EH (cell line): ENCODE measurements at places on chromosomes 12 and 14.

GRCh38 chr12:12020762-12021161 lies 50.0 kb upstream of the BCL2L14 start:
- DNase-seq, result no peak

DNA sequence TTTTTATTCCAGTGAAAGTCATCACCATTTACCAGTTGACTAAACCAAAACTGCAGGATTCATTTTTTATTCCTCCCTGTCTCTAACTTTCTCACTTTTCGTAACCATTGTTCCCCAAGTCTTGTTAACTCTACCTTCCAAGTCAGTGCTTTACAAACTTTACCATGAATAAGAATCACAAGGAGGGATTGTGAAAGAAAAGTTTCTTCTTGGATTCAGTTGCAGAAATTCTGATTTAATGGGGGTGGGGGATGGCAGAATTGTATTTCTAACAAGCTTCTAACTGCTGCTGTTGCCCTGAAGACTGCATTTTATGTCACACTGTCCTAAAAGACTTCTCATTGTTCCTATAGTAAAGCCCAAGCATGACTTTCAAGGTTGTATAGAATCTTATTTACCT lies 5.0 kb upstream of the RAB21 start:
- no peak for DNase-seq

DNA sequence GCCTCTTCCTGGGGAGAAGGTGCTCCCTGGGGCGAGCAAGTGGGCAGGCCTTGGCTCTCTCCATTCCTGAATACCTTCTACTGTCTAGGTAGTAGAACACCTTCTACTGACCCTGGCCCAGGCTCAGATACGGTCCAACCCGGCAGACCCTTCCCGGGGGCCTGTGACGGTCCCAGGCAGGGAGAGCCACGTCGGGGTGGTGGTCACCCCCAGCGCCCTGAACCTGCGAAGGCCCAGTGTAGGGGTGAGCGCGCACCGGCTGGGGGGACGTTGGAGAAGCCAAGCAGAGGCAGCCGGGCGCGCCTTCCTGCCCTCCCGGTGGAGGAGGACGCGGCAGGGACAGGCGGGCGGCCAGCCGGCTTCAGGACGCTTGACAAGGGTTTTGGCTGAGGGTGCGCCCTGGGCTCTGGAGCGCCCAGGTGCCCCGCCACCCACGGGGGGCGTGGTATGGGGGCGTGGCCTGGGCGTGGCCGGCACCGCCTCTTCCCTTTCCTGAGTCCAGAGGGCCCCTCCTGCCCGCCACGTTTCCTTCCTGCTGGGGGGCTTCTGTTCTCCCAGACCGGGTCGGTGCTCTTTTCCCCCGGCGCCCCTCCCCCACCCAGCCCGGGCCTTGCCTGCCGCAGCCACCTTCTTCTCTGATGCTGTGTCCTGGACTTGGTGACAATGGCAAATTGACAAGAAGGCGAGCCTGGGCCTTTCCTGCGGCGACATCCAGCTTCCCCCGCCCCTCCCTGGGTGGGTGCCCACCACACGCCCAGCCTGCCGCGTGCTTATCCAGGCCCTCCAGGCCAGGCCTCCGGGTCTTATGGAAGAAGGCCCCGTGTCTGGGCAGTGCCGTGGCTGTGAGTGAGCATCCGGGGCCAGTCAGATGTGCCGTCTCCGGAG lies 24.5 kb upstream of the PPP1R13B start:
- DNase-seq, result peak; percentile 29

DNA sequence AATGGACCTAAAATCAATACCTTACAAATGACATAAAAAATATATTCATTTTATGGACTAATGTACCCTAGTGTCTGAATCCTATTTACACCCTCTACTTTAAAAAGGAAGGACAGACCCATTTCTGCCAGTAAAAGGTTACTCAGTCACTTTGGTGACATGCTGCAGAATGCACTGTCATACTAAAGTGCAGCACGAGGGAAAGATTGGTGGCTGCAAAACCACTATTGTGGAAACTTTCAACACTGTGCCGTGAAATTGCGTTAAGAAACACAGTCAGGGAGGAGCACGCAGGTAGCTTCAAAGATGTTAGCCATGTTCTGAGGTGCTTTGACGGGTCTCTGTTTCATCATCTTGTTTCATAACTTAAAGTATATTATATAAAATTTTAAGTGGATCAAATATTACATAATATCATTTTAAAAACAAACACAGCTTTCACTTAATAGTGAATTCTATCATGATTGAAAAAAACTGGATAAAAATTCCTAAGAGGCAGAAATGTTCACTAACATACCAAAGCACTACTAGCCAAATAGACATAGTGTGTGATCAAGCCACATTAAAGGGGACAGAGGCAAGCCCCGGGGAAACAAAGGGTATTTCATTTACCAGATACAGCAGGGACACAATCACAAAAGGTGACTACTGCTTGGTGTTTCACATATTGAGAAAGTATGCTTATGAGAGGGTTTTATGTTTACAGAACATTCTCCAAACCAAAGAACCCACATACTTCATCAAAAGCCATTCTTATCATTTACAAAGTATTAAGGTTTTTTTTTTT lies 330.8 kb upstream of the SOX5 start:
- DNase-seq, result no peak

- peak; percentile 54 for DNase-seq
Observed at GRCh38 chr12:19200261-19200660, 70.7 kb downstream of the PLEKHA5 start.

- no peak for DNase-seq
Observed at GRCh38 chr12:128815779-128816642, 7.7 kb downstream of the SLC15A4 start.

- no peak for DNase-seq
Observed at GRCh38 chr12:132458846-132459641, 30.9 kb upstream of the FBRSL1 start.
